ENCODE measurements at places on chromosomes 3 and 15. TPM values are rescaled to one million over a fixed set of nuclear protein-coding genes. Genes with fewer than 3 reads are reported as not detected.

DNA sequence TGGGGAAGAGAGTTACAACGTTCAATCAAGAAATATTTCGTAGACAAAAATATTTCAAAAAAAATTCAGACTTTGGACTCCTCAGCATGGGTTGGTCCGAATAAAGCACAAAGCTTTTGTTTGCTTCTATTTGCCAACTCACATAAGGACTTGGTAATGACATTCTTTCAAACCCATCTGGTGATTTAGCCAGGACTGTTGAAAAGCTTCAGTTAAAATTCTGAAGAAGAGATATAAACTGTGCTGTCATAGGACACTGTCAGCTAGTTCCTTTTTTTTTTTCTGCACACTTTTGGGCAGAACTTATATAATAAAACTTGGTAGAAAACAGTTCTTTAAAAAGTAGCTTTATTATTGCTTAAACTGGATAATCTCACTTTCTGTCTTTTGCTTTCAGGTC, 660.8 kb upstream of the SGO1 start:
- no peak for DNase-seq

- no peak for DNase-seq
These were observed 6.4 kb downstream of the COL8A1 start for GRCh38 chr3:99644746-99645145.

CLRN1 gene
- total RNA-seq: not detected

PP2D1 gene
- not detected for total RNA-seq

DNA sequence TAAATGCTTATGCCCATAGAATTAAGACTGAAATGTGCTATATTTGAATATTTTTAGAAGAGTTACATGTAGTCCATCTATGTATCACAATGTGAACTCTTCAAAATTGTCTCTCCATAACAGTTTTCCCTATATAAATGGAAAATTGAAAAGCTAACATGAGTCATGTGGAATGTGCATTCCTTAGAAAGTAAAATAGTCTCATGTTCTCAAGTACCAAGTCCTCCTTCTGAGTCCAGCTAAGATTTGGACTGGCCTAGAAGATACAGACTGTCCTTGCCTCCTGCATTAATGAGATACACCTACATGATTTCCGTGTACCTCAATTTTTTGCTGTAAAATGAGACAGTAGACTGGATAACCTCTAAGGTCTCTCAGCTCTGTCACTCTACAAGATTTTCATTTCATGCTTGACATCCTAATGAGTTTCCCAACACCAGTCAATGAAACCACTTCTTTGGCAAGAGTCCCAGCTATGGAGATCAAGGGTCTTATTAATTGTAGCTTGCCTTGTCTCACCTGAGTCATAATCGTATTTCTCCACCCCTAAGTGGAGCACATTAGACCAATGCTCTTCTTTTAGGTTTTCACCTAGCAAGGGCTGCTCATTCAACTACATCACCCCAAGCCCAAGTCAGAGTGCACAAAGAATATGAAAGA, 350.6 kb upstream of the IL12A start:
- no peak for DNase-seq

CAMKV gene
- not detected for total RNA-seq

- DNase-seq: peak; percentile 83
These were observed 10.2 kb upstream of the DLL4 start for GRCh38 chr15:40918799-40919392.

DNA sequence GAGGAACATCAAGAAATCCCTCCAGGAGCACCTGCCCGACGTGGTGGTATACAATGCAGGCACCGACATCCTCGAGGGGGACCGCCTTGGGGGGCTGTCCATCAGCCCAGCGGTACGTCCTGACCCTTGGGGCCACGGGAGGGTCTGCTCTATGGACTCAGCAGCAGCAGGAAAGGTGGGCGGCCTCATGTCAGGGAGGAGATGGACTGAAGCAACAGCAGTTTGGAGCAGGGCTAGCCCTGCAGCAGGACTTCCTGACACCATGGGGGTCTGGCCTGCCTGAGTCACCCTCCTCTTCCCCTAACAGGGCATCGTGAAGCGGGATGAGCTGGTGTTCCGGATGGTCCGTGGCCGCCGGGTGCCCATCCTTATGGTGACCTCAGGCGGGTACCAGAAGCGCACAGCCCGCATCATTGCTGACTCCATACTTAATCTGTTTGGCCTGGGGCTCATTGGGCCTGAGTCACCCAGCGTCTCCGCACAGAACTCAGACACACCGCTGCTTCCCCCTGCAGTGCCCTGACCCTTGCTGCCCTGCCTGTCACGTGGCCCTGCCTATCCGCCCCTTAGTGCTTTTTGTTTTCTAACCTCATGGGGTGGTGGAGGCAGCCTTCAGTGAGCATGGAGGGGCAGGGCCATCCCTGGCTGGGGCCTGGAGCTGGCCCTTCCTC, 24.2 kb downstream of the HDAC11 start:
- DNase-seq: no peak

- no peak for DNase-seq
These were observed 2.3 kb upstream of the CYP11A1 start for GRCh38 chr15:74369756-74370155.

DNA sequence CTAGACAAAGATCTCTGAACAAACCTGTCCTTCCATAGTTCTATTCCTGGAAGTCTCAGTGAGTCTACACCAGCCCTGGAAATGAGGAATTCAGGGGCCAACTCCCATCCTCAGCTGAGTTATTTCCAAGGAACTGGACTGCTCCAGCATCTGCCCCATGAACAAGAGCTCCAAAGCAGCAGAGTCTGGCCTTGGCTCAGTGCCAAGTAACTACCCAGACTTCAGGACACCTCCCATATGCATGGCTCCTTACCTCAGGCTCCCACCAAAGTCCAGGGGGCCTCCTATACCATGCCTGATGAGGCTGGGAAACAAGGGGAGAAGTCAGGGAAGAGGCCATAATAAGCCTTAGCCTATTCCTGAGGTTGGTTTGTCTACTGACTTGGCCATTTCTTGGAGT, 45.0 kb downstream of the FAIM start:
- DNase-seq: peak; percentile 13

DNA sequence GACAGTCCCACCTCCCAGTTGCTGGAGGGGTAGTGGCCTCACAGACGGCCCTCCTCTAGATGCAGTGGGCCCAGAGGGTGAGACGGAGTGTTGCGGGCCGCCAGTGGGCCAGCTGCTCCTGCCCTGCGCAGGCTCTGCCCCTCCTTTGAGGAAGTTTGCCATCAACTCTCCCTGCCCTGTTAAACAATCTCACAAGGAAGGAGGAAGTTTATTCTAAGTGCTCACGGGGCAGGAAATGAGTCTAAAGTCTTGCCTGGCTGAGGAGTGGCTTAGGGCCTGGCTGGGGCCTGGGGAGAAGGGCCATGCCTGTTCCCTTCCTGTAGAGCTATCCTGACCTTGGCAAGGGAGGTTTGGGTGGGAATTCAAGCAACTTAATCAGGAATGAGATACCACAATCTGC, at the start of gene FAM3D:
Gene FAM3D, minus strand, starts transcription at position 92 of the 400 bp plus-strand sequence. CDS start 11,211 bp downstream, outside the sequence.
- DNase-seq: peak; percentile 42

DOCK3 gene
- under 0.01 TPM for total RNA-seq

DNA sequence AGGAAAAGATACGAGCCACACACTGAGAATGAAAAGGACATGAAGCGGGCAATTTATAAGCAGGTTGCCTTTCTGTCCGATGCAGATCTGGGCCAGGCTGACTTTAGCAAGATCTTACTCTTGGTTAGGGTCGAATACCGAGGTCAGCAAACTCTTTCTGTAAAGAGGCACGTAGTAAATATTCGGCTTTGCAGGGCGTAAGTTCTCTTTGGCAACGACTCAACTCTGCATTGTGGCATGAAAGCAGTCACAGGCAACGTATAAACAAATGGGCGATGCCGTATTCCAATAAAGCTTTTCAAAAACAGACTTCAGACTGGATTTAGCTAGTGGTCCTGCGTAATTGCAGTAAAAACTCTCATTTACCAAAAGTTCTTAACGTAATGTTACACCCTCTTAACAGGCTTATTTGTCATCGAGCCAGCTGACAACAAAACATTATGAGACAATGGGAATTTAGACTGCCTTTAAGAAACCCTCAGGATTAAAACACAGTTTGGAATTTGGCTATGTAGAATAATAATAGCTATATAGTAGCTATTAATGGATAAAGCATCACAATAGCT, 13.1 kb upstream of the RPL35A start:
- no peak for DNase-seq

Data from dermis blood vessel endothelial cell (primary cell).